ENCODE measurements at places on chromosomes 12 and 14.
A peak's percentile ranks its signal among the peaks of the same experiment; 100 is the strongest.

DNA sequence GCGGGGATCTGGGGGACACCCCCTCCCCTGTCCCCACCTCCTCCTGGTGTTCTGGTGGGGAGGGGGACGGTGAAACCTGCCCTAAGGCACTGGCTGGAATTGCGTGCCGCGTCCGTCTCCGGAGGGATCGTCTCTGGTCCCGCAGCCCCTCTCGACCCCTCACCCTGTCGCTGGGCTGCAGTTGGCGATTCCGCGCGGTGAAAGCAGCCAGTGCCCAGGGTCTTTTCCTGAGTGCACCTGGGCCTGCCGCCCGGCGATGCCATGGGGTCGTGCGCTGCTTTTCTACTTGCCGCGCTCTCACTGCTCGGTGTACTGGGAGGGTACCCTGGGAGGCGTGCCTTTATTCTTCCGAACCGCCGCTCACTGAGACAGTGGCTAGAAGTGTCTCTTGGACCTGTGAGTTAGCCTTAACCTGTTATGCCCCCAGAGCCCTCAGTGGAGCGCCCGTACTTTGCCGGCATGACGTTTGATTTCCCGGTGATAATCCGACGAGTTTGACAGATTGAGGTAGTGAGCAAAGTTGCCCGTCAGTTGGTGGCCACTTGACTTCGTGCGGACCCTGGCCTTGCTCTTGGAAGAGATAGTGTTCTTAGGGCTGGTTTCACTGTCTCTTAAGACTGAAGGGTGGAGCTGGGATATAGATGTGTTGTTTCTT lies 788 bp downstream of the SFSWAP start:
- DNase-seq = no peak

- peak; percentile 88 for DNase-seq
Measured at GRCh38 chr12:67943141-67943892, 45.9 kb upstream of the IFNG-AS1 start.

DNA sequence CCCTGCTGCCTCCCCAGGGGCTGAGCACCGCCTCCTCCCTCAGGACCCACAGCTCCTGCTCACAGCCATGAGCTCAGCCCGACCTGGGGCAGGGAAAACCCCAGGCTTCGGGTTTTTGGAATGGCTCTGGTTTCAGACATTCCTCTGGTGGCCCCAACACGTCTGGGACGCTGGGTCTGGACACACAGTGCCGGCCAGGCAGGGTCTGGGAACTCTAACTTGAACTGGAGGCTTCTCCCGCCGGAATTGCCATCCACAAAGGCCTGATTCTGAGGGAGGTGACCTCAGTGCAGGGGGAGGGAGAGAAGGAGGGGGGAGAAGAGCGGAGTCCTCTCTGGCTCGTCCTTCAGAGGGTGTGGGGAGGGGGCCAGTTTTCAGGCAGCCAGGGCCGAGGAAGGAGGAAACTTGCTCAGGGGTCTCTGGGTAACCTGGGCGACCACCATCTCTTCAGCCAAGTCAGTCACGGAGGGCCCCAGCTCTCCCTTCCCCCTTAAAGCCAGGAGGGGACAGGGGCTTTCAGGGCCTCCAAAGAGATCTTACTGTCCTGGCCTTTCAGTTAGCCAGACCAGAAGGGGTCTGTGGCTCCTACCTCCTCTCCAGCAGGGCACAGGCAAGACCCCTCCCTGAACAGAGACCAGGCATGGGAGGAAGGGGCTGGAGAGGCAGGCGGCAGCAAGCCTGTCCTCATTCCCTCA lies 19.4 kb downstream of the NCKAP5L start:
- peak; percentile 67 for DNase-seq

- DNase-seq = no peak
Measured at GRCh38 chr14:36438883-36439282, 81.1 kb downstream of the NKX2-1 start.

DNA sequence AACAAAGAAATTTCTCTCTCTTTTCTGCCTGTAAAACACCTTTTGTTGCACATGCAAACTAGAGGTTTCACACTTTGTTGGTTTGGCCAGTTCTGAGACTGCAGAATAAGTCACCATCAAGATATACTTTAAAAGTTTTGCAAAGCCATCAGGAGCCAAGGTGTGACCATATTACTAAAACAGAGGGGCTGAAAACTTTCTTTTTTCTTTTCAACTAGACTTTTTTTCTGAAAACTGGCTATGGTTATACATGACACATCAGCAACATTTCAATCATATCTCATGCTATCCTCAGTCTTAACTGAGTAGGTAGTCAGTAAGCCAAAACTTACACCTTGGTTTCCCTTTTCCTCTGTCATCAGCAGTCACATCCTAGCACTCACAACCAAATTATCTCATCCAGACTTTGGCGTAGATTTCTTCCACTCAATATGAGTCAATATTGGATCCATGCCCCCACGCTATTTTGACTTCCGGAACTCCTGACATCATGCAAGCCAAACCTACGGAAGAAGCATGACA lies 4.1 kb upstream of the IFNG start:
- no peak for DNase-seq

DNA sequence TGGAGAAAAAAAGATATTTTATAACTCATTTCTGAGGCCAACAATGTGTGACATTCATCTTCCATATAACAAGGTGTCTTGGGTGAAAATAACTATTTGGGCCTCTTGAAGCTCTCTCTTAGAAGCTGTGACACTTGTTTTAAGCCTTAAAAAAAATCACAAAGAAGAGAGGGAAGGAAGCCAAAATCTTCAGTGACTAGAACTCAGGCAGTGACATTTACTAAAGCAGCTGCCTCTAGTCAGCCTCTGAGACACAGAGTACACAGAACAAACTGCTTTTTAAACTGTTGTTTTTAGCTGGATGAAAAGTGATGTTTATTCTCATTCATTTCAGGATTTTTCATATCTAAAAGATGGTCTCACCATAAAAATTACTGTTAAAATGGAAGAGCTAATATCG lies 793.6 kb downstream of the GALC start:
- DNase-seq = peak; percentile 31

DNA sequence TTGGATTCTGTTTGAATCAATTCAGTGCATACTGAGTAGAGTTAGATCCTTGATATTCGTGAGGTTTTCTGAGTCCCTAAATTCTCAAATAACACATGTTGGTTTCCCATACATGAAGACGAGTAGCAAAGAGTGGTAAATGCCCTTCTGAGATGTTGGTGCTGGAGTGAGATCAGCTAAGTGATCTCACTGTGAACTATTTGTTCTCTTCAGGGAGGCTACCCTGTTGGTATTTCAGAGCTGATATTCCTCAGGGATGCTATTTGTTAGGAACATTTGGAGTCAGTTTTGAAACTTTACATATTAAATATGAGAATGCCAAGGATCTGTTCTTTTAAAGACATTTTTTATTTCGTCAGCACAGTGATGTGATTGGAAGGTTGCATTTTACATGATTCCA lies 54.7 kb downstream of the SUSD6 start:
- DNase-seq = no peak

- DNase-seq = no peak
Measured at GRCh38 chr12:103814436-103814835, 26.6 kb downstream of the NT5DC3 start.

GRCh38 chr12:48420039-48420775 lies 52.2 kb upstream of the ANP32D start:
- DNase-seq = no peak

DNA sequence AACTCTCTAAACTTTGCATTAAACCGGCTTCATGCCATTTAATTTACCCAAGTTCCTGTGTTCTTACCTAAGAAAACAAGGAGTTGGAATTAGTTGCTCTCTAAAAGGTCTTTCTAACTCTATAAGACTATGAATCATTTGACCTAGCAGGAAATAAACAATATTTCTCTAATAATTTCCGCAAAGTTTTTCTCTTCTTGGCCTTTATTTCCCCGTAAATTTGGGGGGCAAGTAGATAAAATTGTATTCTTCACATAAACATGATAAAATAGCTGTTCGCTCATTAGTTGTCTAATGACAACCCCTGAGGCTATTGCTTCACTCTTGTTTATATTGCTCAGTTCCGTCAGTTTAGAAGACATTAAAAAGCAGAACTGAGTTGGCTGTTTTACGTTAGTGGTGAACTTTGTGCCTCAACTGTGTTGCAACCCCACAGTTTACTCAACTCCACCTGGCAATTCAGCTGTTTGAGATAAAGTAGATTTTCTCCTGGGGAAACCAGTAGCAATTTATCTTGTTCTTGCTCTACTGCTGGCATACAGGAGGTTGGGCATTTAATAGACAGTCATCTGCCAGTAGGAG lies 74.7 kb downstream of the BTG1 start:
- no peak for DNase-seq

- DNase-seq = peak; percentile 39
Measured at GRCh38 chr14:24080888-24081738, 9.8 kb downstream of the CPNE6 start.

Measured in midbrain (tissue), 1 donor.